Retinal pigment epithelial cell (primary cell): ENCODE measurements at places on chromosomes 3 and 15.

DNA sequence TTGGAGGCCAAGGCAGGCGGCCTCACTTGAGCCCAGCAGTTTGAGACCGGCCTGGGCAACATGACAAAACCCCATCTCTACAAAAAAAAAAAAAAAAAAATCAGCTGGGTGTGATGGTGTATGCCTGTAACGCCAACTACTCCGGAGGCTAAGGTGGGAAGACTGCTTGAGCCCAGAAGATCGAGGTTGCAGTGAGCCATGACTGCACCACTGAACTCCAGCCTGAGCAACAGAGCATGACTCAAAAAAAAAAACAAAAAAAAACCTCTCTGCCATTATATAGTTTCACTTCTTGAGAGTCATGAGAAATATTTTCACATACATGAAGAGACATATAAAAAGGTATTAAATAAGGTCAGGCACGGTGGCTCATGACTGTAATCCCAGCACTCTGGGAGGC is 45.9 kb upstream of the CP start:
- no peak for DNase-seq

DNA sequence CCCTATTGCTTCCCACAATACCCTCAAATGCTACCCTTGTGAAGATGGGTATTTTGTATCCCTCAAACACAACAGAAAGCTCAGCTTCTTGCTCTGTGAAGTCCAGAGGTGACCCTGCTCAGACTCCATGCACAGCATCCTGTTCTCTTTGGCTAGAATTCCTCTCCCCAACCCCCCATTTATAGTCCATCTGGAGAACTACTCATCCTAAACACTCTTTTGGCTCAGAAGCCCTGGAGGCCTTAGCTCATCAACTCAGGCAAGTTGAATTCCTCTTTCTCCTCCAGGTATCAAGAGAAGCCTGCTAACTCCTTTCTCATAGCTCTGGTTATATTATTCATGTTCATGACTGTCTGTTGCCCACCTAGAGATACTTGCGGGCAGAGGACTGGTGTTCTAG is 18.3 kb upstream of the GASK1A start:
- no peak for DNase-seq

DNA sequence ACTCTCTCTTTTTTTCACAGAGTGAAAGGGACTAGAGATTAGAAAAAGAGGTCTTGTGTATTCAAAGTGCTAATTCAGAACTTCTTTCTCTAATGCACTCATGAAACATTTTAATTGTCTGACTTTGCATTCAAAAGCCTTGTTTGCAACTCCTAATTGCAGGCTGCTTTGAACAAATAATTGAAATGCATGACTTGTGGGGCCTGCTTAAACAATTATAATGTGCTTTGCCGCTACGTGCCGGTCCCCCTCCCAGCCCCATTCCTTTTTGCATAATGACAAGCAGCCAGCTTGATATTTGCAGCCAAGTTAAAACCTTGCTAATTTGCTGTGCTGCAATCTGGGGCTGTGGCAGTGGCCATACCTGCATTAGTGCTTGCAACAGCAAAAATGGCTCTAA is 114.5 kb downstream of the FOXB1 start:
- DNase-seq, result no peak

DNA sequence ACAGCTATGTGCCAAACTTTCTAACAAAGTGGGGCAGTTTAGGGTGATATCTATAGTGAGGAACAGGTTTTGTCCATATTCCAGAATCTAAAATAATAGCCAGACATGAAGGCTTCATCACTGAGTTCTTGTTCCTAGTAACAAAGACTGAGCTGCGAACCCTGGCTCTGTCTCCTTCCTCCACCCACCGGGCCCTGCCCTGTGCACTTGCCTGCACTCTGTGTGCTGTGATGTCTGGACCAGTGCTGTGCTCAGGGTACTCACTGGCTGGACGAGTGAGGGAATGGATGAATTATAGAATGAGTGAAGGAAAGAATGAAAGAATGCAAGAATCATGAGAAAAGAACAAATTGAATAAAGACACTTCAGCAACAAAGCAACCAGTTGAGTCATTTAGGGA is 8.9 kb upstream of the NMNAT3 start:
- DNase-seq, result no peak

- no peak for DNase-seq
Measured at GRCh38 chr3:66717806-66718205, 217.0 kb upstream of the LRIG1 start.

DNA sequence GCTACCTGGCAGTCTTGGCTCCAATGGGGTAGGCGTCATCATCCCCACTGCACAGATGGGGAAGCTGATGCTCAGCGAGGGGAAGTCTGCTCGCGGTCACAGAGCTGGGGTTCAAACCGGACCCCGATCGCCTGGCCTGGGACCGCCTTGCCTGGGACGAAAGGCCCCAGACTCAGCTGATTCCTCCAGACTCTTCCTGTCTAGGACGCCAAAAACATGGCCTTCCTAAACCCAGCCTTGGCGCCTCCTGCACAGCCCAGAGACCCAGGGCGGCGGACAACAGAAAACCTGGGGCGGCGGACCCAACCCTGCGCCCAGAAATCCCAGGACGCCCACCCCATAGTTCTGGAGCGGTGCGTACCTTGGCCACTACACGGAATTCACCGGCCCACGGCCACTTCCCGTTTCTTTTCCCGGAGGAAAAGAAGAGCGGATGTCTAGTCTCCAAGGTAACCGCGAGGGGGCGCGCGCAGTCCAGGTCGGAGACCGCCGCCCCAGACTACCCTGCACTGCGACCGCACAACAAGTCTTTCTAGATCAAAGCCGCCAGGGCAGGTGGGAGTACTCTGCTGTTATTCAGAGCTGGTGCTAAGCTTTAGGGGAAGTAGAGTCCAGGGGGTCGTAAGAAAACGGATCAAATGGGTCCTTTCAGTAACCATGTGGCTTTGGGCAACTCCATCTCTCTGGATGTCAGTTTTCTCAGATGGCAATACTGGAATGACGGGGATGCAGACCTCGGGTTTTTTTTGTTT is 4.9 kb upstream of the IL17RD start:
- no peak for DNase-seq

DNA sequence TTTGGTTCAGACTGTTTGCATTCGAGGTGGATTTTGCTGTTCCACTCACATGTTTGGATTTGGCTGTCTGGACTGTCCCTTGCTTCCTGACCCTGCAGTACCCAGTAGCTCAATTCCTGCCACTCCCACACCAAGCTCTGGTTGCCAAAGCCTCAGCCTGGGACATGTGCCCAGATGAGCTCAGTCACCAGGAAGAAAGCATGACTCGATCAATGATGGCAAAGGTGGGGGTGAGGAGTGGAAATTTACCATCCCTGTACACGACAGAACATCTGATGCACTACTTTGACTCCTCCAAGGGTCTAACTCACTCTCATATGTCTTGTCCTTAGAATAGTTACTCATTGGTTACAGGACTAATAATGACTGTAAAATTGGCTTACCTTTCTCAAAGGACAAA is 45.2 kb downstream of the ZNF385D start:
- peak; percentile 47 for DNase-seq

DNA sequence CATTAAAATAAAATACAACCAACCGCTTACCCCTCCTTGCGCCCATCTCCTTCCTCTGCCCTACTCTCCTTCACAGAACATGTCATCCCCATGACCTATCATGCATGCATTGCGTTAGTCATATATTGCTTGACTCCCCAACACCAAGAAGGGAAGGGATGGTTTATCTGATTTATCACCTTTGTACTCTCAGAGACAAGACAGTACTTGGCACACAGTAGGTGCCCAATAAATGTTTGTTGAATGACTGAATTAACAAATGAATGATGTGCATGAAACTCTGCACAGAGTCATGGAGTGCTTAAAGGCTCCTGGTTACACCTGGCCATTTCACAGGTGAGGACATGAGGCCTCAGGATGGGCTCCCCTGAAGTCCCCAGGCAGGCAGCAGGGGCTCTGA is 59.7 kb downstream of the IQSEC1 start:
- no peak for DNase-seq

- DNase-seq, result no peak
Measured at GRCh38 chr15:40869686-40870085, 4.3 kb downstream of the RHOV start.

DNA sequence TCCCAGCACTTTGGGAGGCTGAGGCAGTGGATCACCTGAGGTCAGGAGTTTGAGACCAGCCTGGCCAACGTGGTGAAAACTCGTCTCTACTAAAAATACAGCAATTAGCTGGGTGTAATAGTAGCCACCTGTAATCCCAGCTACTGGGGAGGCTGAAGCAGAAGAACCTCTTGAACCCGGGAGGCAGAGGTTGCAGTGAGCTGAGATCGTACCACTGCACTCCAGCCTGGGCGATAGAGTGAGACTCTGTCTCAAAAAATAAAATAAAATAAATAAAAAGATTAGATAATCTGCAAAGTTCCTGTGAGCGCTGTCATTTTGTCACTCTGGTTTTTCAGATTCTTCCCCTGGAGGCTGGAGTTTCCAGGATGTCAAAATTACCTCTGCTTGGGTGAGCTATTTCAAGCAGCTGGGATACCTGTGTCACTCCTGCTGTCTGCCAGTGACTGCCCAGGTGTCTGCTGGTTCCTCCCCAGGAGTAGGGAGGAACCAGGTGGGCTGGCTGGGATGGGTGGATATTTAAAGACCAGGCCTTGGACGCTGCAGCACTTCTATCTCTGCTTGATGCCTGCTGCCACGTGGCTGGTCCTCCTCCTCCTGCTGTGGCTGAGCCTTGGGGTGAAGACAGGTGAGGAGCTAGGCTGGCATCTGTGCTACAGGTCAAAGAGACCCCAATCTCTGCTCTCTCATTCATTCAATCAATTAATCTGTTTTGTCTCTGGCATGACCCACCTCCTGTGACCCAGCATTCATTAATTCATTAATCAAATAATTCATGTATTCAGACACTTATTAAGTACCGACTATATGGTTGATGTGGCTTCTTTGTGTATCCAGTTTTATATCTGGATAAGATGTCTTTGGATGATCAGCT is 19.5 kb upstream of the MUC20 start:
- DNase-seq, result no peak

- DNase-seq, result no peak
Measured at GRCh38 chr3:140904521-140904920, 37.1 kb upstream of the SLC25A36 start.

- DNase-seq, result no peak
Measured at GRCh38 chr3:143070977-143071551, 48.5 kb upstream of the CHST2 start.

DNA sequence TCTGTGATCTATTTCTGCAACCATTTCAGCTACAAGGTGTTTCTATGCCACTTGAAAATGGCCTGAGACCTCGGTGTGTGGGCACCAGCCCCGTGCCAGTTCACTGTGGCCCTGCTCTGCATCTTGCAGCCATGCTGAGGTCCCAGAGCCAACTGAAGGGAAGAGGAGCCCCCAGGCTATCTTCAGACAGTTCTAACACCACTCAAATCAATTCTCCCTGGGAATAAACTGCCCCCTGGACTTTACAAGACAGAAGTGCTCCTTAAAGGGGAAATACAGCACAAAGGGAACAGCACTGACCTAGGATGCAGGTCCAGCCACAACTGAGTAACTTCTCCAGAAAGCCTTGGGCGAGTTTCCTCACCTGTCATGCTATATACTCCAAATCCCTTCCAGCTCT is 3.9 kb downstream of the XXYLT1 start:
- DNase-seq, result no peak

GRCh38 chr15:95368191-95368590 is 962.3 kb upstream of the NR2F2 start:
- no peak for DNase-seq

DNA sequence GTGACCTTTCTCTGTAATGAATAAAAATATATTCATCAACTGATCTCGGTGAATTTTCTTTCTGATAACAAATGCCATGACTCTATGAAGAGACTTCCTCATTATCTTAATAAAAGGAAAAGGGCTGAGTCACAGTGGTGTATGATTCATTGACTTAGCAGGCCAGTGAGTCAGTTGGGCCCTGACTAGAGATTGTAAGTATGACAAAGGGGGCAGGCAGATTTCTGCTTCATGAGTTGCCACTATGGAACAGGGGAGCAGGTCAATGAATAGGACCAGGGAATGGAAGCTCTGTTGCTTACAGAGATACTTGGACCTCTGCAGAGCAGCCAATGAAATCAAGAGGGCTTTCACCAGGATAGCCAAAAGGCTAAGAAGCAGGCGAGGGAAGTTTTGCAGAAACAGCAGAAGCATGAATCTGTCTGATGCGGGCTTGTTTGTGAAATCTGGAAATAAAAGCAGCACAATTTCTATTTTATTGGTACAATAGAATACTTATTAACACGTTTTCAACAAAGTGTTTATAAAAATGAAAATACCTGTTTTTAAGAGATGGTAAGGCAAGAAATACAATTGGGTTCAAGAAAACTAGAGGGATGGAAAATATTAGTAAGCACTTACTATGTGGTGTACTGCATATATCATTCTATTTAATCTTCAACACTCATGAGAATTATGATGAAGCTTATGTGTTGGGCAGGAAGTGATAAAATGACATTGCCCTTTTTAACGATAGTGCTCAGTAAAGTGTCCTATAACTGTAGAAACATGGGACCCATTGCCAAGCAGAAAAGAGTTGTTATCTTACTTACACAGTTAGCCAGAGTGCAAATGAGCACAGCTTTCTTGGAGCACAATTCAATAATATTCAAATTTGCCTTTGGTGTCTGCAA is 169.8 kb upstream of the MYRIP start:
- DNase-seq, result peak; percentile 85

GRCh38 chr3:146546366-146546965 is 2.1 kb upstream of the PLSCR1 start:
- DNase-seq, result no peak

DNA sequence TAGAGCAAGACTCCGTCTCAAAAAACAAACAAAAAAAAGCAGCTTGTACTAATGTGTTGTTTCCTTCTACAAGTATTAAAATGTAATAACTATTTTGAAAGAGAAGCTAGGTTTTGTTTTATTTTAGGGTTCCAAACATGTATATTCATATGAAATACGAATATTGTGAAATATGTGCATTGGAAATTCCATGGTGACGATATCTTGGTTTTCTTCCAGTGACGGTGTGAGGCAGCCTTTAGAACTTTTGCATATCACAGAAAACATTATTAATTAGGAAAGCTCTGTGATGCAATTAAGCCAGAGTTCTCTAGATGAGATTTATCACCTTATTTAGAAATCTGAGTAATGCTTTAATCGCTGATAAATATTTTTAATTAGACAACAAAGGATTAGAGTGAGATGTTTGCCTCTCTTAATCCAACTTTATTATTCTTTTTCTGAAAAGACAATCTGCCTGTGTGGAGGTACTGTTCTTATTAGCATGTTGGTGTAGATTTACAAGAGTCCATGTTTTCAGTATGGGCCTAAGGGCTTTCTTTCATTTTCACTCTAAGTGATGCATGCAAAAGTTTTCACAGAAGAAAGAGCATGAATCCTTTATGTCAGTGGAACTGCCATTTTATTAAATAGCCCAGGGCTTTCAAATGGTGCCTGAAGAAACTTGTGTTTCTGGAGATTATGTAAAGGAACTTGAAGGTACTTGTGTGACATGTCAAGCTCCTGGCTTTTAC is 37.7 kb upstream of the SAMMSON start:
- no peak for DNase-seq
